ENCODE measurements at places on chromosomes 3 and 15.

- no peak for DNase-seq
Observed at GRCh38 chr15:66999046-66999968, 66.1 kb upstream of the SMAD3 start.

- DNase-seq = no peak
Observed at GRCh38 chr3:30551266-30551665, 55.1 kb upstream of the TGFBR2 start.

- no peak for DNase-seq
Observed at GRCh38 chr3:81465510-81466200, 295.8 kb downstream of the GBE1 start.

GRCh38 chr15:58551084-58551763 is 119.4 kb downstream of the LIPC start:
- peak; percentile 14 for DNase-seq

DNA sequence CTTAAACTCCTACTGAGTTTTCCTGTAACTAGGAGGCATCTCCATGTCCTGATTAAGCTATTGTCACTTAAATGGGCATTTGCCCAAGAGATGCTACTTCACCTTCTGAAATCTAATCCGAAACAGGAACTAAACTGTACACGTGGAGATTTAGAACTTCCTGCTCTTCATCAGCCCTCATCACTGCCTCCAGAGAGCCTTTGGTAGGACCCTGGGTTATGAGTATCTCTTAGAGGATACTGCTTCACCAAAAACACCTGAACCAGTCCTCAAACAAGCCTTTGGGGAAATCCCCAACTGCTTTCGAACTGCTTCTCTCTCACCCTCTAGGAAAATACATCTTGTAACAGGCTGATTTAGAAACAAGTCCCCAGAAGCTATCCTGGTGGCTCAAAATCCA is 320.3 kb downstream of the GAP43 start:
- no peak for DNase-seq

DNA sequence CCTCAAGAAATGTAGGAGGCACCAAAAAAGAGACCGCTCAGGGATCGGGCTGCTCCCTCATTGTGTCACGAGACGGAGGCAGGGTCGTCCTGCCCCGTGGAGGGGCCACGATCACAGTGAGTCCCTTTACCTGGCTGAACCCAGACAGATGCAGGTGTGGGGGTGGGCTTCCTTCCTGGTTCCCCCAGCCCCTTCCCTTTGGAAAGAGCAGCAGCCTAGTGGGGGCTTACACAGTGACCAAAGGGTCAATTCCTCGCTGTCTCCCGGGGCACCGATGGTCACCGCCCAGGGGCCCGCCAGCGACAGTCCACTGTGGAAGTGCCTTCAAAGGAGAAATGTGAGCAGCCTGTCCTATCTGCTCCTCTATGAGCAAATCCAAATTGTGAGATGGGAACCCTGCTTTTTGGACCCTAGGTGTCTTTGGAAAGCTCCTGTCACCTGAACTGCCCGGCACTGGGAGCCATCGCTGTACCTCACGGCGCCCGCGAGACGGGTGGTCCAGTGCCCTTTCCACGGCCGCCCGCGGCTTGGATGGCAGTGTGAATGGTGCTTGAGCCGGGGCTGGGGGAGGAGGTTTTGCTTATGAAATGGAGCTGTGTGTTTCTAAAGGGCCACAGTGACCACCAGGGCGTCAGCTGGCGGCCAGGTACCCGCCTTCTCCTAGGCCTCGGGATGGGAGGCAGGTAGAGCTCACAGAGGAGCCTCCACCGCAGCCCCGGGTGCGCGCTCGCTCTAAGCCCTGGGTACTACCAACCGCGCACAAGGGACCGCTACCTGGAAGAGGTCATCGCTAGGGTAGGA is 155.7 kb downstream of the KLF13 start:
- DNase-seq = no peak

GRCh38 chr3:95217661-95218060 is 1154.8 kb downstream of the NSUN3 start:
- DNase-seq = no peak

- no peak for DNase-seq
Observed at GRCh38 chr3:64956711-64957325, 269.0 kb upstream of the ADAMTS9 start.

- no peak for DNase-seq
Observed at GRCh38 chr15:70741677-70742293, 21.6 kb downstream of the UACA start.

DNA sequence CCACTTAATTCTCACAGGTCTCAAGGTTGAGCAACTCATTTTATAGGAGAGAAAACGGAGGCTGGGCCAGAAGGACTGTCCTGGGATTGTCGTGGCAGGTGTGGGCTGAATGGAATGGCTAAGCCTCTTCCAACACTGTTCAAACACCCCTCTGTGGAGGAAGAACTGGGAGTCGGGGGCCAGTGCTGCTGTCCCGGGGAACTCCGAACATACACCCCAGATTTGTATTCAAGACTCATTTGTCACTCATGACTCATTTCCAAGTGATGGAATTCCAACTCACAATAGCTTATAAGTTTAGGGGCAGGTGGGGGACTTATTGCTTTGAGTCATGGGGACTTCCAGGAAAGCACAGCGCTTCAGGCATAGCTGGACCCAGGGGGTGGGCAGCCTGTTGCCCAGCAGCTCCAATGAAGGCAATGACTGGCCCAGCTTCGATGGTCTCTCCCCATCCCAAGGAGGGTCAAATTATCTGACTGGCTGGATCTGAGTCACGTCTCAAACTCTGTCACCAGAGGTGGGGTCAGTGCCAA is 72.5 kb downstream of the TM2D3 start:
- DNase-seq = no peak

- no peak for DNase-seq
Observed at GRCh38 chr3:36893137-36893557, 51.7 kb downstream of the TRANK1 start.

GRCh38 chr3:51282931-51283330 is 102.2 kb upstream of the MANF start:
- no peak for DNase-seq

DNA sequence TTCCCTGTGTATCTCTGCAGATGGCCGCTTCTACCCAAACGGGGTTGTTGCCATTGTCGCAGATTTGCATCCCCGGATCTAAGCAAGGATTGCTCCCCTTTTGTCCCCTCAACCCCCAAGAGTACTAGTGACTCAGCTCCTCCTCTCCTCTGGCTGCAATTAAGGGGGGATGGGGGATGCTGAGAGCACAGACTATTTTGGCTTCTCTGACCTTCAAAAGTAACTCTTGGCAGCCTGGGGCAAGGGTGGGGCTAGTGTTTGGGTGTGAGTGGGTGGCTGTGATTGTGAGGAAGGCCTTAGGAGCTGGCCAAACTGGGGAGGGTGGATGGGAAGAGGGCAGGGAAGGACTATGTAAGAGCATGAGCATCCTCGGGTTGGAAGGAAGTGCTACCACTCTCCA is 1.2 kb upstream of the MAP1A start:
- DNase-seq = no peak

DNA sequence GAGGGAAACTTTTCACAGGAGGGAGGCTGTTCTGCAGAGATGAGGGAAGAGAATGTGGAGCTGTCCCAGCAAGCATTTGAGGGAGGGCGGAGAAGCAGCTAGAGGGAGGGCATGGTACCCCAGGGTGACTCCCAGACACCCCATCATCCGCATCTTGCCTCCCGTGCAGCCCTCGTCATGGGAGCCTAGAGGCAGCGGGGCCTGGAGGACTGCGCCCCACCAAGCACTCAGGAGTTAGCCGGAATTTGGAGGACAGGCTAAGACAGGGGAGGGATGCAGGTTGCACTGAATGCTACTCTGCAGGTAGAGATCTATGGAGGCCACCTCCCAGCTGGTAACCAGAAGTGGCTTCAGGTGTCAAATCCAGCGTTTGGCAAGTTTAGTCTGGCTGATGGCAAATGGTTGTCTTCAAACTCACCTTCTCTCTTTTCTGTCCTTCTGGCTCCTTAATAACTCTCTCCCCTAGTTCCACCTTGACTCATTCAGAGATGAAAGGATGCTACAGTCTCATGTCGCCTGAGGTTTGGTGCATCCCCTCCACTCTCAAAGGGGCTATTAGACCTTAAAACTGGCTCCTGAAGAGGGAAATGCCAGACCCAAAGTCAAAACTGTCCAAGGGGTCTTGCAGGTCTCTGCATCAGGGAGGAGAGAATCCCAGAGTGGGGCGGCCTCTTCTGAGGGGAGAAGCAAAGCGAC is 155.9 kb upstream of the TLE3 start:
- no peak for DNase-seq

- no peak for DNase-seq
Observed at GRCh38 chr15:91950631-91951329, 97.3 kb downstream of the SLCO3A1 start.

DNA sequence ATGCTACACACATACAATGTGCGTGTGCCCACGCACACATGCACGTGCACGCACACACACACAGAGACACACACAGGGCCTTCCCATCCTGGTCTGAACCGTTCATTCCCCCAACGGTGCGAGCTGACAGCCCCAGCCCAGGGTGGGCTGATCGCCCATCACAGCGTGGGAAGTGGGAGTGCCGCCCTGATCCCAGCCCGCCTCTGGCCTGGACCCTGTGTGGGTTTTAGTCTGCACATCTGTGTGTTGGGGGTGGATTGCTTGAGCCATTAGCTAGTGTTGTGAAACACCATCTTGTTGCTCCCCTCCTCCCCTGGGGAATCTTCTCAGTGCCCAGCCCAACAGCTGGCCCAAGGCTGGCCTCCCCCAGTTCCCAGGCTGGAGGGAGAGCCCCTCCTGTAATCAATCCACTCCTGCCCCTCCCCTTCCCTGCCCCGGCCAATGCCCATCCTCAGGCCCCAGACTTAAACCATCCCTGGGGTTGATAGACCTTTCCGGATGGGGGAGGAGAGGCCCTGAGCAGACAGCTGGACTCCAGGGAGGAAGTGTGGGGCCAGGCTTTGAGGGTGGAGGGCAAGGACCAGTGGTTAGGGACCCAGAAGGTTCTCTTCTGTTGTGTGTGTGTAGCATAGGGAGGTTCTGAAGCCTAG is 8.3 kb downstream of the SEMA3G start:
- no peak for DNase-seq

GRCh38 chr3:184180165-184180564 is 5.5 kb downstream of the AP2M1 start:
- no peak for DNase-seq

DNA sequence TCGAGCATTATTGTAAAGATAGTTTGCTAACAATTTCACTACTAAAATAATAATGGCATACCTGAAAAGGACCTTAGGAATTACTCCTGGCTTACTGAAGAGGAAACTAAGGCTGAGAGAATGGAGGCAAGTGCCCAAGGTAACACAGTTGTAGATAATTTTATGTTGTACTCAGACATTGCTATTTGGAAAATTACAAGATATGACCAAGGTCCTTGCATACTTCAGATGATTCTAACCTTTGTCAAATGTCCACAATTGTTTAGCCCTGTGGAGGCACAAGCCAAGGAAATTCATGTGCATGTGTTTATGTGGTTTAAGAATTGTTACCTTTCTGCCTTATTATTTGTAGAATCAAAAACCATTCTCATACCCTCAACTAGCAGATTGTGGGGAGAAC is 105.7 kb downstream of the TUSC7 start:
- DNase-seq = no peak

GRCh38 chr3:67458896-67459530 is 195.4 kb downstream of the SUCLG2 start:
- no peak for DNase-seq

DNA sequence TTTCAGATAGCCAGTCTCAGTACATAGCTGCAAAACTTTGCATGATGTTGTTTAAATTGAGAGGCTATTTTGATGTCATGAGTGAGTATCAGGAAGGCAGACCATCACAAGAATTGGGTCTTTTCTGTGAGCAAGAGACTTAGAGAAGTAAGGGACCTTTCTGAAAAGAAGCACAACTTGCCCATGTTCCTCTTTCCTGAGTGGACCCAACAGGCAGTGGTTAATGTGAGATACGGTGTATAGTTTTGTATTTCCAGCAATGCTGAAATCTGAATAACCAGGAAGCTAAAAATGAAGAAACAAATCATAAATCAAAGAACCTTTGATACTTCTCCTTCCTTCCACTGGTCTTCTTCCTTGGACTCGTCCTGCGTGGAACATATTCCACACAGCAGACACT is 25.1 kb downstream of the MCTP2 start:
- DNase-seq = no peak

DNA sequence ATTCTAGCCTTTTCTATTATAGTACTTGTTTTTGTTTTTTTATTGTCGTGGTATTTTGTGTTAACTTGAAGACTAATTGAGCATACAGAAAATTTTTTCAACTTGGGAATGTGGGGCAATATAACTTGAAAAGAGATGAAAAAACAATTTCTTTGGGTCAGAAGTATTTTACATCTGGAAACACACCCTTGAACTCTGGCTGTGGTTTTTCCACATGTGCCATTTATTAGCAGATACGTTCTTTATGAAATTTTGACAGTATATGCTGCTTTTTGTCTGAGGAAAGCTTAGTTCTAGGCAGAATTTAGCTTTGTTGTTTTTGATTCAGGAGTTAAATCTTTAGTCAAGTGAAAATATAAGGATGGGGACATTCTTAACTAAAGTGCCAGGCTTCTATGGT is 44.7 kb downstream of the TCF12 start:
- no peak for DNase-seq

GRCh38 chr3:53677413-53677812 is 168.8 kb downstream of the CHDH start:
- no peak for DNase-seq

DNA sequence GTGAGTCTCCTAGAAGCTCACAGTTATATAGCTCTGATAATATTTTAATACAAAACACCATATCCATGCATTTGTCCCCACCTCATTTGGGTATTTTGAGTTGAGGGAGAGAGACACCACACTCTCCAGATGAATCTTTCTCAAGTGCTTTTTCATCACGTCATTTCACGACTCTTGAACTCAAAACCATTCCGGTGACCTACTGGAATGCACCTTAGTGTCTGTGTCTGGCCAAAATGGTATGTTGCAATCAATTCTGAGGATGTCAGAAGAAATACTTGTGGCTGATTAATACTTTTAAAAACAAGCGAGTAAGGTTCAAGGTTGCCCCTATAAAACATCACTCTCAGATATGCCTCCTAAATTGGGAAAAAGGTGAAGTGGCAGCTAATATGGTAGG is 352.6 kb upstream of the ICE2 start:
- no peak for DNase-seq

GRCh38 chr3:46862369-46863025 is 747 bp downstream of the MYL3 start:
- no peak for DNase-seq

DNA sequence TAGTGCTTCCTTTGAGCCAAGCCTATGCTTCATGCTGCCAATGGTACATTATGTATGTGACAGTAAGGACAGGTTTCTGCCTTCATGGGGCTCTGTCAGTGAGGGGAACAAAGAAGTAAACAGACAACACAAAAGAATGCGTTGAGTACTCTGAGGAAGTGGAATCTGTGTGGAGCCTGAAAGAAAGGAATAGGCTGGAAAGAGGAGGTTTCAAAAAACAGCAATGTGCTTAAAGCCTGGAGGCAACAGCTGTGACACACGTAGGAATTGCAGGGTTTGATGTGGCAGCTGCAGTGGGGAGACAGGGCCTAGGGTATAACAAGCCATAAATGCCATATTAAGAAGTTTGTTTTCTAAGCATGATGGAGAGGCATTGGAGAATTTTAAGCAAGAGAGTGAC is 316.7 kb downstream of the CLSTN2 start:
- DNase-seq = no peak

Measured in activated T-helper 1 cell treated with anti-CD3 and anti-CD28 coated beads, Interleukin-12 subunit alpha, Interleukin-12 subunit beta, Interleukin-2, Interleukin-4 antibody, amounts not matched to agents 30 ng/mL and 10 ng/mL and 1 ng/mL, durations not matched to agents 14 hours and 24 hours and 36 hours (primary cell).